CD4-positive, alpha-beta T cell treated with Interleukin-21 for 1 hour (primary cell): ENCODE measurements at places on chromosomes 12 and 14.

DNA sequence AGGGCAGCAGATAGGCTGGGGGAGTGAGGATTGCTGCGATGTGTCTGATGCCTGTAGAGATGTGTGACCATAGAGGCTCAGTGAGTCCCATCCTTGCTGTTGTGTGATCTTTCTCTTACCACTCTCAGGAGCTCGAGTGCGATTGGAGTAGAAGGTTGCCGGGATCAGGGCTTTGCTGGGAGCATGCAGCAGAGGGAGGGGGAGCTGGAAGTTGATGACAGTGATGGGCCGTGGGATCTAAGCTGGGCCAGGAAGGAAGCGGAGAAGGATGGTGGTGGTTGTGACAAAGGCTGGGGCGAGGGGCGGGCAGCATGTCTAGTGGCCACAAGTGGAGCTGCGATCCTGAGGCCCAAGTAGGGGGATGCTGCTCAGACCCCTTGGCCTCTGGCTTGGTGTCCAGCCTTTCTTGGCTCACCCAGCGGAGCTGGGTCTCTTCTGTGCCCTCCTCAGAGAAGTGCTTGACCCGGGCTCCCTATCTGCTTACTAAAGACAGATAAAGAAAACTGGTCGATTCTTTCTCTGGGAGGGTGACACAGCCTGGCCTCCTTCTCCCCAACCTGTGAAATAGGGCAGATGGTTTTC is 66.2 kb downstream of the PRMT8 start:
- DNase-seq, result no peak

GRCh38 chr14:58805057-58805456 is 167.3 kb downstream of the DACT1 start:
- no peak for DNase-seq

GRCh38 chr14:59022144-59022543 is 166.3 kb upstream of the DAAM1 start:
- no peak for DNase-seq

DNA sequence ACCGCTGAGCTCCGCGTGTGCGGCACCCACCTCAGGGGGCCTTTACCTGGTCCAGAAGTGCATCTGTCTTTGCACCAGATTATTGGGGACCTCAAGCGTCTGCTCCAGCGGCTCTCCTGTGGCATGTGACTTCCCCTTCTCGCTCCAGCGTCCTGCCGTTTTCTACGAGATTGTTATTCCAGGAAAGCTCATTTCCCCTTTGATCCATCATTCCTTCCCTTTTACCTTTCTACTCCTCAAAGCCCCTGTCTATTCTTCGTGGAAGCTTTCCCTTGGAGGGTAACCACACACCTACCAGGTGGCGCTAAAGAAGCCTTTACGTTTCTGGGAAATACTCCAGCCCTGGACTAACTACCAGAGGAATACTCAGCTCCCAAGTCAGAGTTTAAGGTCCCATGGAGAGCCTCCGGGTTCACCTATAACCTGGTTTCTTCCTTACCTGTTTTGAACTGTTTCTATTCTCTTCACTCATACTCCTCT is 1.5 kb downstream of the FKBP4 start:
- DNase-seq, result no peak

GRCh38 chr12:102481705-102482425 is 1.5 kb upstream of the IGF1 start:
- no peak for DNase-seq

- DNase-seq, result no peak
These were observed 54.2 kb upstream of the CERS5 start for GRCh38 chr12:50221228-50222008.

DNA sequence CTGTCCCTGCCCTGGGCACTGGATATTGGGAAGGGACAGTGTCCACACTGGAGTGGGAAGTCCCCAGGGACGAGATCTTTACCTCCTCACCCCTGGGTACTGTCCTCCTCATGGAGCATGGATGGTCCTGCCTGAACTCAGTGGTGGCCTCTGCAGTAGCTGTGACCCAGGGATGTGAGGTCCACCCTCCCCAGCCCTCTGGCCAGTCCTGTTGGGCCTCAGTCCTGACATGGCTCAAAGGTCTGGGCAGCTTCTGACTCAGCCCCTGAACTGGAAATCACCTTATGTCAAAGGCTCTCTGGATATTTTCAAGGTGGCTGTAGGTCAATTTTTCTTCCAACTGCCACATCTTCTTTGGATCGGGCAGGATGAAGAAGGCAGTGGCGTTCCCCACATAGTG is 24.4 kb downstream of the SERPINA1 start:
- DNase-seq, result no peak

DNA sequence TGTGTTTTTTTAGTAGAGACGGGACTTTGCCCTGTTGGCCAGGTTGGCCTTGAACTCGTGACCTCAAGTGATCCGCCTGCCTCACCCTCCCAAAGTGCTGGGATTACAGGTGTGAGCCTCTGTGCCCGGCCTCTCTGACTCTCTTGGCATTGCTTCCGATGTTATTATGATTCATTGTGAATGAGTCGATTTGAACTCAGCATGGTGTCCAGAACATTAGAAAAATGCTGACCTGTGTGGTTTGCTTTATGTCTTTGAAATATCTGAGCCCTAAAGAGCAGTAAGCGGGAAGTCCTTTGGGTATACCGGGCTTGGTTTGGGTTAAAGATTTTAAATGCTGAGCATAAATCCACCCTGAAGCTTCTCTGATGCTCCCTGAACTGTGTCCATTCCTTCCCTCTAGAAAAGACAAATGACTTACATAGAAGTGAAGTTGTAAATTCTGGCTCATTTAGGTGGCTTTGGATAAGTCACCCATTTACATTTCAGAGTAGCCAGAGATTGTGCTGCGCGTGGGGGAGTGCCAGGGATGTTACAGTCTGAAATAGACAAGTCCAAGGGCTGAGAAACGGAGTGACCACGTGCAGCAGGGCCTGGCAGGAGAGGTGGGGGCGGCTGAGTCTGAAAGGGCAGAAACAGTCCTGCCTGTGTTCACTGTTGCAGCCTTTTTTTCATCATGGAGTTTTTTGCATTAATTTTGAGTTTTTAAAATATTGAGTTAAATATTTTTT is 39.6 kb downstream of the SLC15A4 start:
- no peak for DNase-seq

GRCh38 chr14:102320033-102320660 is 601 bp downstream of the ZNF839 start:
- peak; percentile 53 for DNase-seq

- no peak for DNase-seq
These were observed 60.0 kb downstream of the CHGA start for GRCh38 chr14:92982956-92983355.

- DNase-seq, result no peak
These were observed 736 bp downstream of the C14orf39 start for GRCh38 chr14:60485057-60485597.

- no peak for DNase-seq
These were observed 640.9 kb downstream of the MED13L start for GRCh38 chr12:115636546-115636945.

DNA sequence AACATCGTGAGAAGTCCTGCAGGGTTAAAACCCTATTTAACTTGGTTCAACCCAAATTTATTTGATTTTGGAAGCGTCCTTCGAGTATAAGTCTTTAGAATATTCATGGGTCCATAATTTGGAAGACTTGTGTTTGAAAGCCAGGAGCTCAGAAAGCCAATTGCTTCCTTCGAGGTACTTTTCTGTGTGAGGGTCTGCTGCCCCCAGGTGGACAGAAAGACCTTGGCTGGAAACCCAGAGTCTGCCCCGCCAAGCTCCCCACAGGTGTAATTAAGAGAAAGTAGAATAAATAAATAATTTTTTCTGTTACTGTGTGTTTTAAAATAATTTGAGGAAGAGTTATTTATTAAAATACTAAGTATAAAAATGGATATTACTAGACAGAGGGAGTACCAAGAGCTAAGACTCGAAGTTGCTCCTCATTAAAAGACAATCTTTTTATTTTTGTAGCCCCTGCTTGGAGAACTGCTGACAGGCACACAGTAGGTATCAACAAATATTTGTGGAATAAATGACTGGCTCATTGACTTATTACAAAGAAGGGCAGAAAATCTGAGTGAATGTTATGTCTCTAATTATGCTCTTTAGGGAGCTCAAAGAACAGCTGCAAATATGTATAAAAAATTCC is 105.8 kb downstream of the PAH start:
- DNase-seq, result no peak

DNA sequence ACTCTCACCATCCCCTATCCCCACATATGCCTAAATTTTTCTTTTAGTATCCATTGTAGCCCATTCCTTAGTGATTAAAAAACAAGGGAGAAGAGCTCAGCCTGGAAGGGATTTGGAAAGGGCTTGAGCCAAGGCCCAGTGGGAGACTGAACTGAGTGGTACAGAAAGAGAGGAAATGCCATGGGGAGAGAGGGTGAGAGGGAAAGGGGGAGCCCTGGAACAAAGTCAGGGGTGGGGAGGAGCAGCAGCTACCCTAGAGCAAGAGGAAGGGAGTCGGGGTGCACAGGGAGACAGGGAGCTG is 2.6 kb upstream of the ATN1 start:
- no peak for DNase-seq

GRCh38 chr14:26395726-26396125 is 202.1 kb downstream of the NOVA1 start:
- no peak for DNase-seq

DNA sequence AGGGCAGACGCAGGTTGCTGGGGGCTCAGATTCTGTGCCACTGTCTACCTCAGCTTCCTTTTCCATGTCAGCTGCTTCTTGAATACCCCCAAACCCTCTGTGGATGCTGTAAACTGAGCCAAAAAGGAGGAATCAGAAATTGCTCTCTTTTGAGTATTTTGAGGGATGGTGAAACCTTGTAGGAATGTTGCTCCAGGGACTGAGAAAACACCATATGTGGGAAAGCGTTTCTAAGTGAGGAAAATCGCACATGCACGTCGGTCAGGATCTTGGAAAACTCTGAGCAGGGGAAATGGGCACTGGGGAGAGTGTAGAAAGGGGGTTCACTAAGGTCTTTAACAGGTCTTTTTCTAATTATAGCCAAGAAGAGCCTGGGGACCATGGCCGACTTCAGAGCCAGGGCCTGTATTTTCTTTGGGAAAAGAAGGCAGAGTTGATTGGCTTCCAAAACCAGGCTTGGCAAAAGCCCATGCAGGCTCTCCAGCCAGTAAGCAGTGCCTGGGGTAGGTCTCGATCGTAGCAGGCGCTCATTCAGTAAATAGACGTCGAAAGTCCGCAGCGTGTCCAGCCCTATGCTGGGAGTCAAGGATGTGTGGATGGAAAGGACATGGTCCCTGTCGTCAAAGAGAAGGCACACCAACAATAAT is 58.0 kb downstream of the NTF3 start:
- DNase-seq, result no peak

DNA sequence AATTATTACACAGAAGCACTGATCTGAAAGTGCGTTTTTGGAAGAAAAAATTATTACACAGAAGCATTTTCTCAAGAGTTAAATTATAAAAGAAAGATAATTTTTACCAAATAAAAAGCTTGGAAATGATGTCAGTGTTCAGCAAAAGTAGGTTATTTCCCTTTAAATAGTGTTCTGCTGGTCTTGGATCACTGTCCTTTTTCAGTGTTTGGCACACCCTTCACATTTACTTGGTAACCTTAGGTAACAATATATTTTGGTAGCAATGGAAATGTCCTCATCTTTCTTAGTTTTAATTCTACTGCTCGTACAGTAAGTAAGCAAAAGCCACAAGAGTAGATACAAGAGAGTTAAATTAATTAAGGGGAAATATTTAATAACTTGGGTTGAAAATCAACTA is 40.3 kb downstream of the FERMT2 start:
- no peak for DNase-seq

DNA sequence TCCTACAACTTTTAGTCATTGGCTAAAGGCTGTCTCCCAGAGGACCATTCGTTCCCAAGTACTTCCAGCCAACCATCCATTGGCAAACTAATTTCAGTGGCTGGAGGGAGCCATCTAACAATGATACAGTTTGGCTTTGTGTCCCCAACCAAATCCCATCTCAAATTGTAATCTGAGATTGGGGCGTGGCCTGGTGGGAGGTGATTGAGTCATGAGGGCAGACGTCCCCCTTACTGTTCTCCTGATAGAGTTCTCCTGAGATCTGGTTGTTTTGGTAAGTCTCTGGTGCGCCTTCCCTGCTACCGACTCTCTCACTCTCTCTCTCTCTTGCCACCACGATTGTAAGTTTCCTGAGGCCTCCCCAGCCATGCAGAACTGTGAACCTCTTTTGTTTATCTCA is 99.7 kb upstream of the FUT8 start:
- no peak for DNase-seq

DNA sequence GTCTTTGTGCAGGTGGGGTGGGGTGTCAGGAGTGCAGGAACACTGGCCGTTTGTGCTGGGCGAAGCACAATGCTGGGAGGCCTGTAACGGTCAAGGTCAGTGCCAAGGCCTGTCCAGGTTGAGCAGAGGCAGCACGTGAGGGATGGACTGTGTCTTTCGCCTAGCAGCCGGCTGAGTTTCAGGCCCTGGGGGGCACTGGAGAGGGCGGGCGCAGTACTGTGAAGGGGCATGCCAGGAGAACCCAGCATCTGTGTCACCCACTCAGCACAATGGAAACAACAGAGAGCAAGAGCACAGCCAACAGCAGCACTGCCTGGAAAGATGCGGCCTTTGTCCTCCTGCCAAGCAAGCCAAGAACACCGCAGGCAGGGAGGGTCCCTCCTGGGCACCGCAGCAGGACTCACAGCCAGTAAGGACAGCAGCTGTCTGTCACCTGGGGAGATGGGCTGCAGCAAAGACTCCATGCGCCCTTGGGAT is 25.2 kb downstream of the SLC25A47 start:
- no peak for DNase-seq

- DNase-seq, result peak; percentile 61
These were observed 250.2 kb upstream of the OR4E1 start for GRCh38 chr14:21923820-21924219.

DNA sequence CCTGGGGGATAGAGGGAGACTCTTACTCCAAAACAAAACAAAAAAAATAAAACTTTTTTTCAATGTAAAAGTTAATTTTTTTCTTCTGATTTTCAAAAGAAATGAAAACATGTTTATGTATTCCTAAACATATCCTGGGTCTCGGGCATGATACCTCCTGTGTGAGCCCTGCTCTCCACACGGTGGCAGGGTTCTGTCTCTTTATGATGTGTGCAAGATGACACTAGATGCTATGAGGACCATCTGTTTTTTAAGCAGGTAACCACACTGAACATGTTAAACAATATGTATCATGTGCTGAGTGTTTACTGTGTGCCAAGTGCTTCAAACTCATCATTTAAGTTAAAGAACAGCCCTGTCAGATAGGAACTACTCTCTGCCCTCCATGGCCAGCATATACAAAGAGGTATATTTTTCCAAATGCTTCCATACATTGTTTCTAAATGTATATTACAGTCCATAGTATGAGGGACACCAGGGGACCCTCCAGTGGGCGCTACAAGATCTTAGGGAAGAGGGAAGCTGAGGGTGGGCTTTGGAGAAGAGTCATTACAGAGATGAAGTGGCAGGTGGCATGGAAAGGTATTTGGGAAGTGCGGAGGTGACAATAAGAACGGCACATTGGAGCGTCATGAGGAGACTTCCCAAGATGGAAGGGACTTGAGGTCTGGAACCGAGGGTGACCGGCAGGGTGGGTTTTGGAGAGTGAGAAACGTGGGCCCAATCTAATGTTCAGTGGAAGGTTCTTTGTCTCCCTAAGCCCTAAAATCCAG is 28.5 kb downstream of the FOS start:
- DNase-seq, result no peak

- DNase-seq, result no peak
These were observed 276.8 kb upstream of the TMPO start for GRCh38 chr12:98238515-98239130.
